ENCODE measurements at places on chromosomes 6 and 20.

- DNase-seq: peak; percentile 86
These were observed at the start of the genes PFDN6 and WDR46 for GRCh38 chr6:33288921-33289783. Gene PFDN6, plus strand, starts transcription at chr6:33289601. Its CDS starts 256 bp downstream, at chr6:33289857. Gene WDR46, minus strand, starts transcription at chr6:33289239. Its CDS starts 69 bp downstream, at chr6:33289170.

- DNase-seq: no peak
These were observed 377.1 kb downstream of the BTBD9 start for GRCh38 chr6:38262609-38263008.

DNA sequence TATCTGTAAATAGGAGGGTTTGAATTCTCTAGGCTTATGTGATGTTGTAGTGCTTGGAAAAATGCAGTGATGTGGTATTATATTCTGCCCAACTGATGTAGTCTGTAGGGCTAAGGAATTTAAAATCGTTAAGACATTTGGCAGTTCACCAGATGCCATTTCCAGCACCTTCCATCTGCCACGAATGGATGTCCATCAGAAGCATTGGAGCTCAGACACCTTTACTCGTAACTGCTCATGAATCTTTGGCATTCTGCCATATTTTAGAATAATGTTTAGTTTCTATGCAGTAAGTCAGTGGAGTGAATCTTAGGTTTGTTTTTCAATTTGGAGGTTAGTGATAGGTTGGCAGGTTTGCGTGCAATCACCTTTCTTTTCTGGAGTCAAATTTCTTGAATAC is 2.4 kb upstream of the SYTL3 start:
- no peak for DNase-seq

DNA sequence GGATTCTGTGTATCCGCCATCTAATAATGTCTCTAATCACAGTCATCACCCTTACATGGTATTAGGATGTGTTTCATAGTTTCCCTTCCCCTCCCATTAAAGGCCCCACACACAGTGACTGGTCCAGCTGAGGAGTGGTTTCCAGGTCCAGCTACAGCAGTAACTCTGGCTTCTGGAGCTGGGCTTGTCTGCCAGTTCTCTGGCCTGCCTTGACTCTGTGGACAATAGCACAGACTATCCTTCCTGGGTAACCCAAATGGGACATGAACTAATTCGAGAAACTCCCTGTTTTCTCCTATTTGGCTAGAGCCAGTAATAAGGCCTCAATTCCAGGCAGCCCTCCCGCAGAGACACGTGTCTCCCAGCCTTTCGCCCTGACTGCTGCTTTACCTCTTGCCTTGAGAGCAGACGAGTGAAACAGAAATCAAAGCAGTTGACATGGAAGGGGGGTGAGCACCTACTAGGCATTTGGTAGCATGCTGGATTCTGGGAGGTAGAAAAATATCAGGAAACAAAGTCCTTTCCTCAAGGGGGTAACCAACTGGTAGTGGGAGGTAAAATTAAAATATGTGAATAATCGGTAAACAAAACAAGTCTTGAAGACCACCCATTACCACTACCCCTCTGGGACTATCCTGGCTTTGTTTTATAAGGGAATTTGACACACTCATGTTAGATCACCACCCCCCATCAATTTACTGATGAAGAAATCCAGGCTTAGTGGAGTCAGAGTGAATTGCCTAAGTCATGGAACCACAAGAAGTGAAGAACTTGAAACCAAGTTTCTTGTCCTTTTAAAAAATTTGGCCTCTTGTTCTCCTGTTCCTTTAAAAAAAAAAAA is 1.2 kb downstream of the TRAF3IP2 start:
- DNase-seq: no peak

GRCh38 chr6:53309901-53310300 is 38.8 kb downstream of the ELOVL5 start:
- no peak for DNase-seq

DNA sequence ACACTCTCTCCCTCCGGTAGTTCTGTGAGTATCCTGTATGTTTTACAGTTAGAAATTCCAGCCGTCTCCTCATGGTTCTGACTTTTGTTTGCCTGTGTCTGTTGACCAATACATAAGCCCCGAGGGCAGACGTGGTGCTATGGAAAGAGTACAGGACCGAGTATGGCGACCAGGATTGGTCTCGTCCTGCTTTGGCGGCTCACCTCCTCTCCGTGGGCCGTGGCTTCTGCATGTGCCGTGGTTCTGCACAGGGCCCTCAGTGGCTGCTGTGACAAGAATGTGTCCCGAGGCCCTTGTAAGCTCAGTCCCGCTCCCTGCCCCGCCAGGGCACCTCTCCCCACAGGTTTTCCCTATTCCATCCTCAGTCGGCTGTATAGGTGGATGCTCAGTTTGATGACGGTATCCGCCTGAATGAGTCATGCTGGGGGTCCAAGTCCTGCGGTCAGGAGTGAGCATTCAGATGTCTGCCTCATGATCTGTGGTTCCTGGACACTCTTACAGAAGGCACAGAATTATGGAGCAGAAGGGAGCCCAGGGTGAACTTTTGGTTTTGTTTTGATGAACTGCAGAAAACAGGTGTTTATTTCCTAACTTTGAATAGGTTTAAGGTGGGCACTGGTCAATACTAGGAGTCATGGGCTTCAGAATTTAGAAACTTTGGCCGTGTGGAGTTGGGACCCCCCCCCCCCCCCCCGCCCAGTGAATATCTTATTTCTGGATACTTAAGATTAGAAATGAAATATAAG is 1.2 kb downstream of the ARFGAP1 start:
- no peak for DNase-seq

- DNase-seq: no peak
These were observed 64.4 kb upstream of the FUCA2 start for GRCh38 chr6:143575901-143576426.

DNA sequence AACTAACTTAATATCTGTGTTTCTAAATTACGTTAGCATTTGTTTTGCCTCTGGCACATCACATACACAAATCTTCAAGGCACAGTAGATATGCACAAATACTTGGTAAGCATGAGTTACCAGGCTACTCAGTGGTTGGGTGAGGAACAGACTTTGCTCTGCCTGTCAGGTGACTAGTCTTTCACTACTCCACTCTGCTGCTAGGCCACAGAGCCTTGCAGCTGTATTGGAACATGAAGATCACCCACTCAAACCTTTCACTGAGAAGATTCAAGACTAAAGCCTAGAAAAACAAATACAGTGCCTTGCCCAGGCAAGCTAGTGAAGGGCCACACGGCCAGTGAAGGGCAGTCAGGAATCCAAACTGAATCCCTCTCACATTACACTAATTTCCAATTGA is 47.0 kb downstream of the DTNBP1 start:
- DNase-seq: no peak

DNA sequence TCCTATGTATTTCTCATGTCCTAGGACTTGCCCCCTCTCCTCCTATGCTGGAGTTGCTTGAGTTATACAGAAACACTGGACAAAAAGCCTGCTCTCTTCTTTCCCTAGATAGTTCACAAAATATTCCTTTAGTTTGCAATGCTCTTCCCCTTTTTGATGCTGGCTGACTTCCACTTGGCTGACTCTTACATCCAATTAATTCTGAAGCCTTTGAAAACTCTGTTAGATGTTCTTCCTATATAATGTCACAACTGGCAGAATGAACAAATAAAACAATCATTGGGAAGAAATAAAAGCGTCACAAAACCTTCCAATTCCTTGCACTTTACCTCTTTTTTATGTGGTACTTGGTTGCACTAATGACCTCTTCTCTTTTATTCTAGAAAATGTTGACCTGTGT is 253.8 kb upstream of the CITED2 start:
- DNase-seq: no peak

- no peak for DNase-seq
These were observed 11.0 kb downstream of the ROS1 start for GRCh38 chr6:117414770-117415169.

DNA sequence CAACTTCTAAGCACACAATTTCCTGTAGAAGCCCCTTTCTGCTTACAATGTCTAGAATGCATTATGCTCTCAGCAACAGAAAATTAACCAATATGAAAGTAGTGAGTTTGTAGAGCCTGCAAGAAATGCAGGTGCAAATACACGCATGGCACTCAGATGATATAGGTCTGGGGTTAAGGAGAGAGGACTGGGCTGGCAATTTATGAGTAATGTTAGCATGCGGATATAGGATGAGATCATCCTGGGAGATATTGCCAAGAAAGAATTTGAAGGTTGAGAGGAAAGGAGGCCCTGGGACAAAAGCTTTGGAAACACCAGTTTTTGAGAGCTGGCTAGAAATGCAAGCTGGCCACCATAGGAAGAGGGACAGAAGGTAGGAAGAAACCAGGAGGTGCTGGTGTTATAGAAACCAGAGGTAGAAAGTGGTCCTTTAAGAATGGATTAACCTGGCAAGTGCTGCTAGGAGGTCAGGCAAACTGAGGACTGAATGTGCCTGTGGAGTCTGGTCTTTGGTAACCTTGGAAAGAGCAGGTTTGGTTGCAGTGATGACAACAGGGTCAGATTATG is 183.2 kb upstream of the MYLIP start:
- DNase-seq: no peak

GRCh38 chr20:58531657-58532056 is 16.5 kb upstream of the APCDD1L start:
- no peak for DNase-seq

- no peak for DNase-seq
These were observed 141.2 kb upstream of the HCRTR2 start for GRCh38 chr6:55033016-55033546.

- DNase-seq: no peak
These were observed 57.2 kb upstream of the HFE start for GRCh38 chr6:26029857-26030653.

GRCh38 chr6:91087908-91088307 is 501.0 kb upstream of the MAP3K7 start:
- no peak for DNase-seq

GRCh38 chr6:166179704-166180103 is 12.1 kb upstream of the TBXT start:
- no peak for DNase-seq

GRCh38 chr6:119350202-119350951 is 816 bp upstream of the MAN1A1 start:
- DNase-seq: no peak

- DNase-seq: no peak
These were observed 52.6 kb downstream of the TFAP2A start for GRCh38 chr6:10362300-10362699.

DNA sequence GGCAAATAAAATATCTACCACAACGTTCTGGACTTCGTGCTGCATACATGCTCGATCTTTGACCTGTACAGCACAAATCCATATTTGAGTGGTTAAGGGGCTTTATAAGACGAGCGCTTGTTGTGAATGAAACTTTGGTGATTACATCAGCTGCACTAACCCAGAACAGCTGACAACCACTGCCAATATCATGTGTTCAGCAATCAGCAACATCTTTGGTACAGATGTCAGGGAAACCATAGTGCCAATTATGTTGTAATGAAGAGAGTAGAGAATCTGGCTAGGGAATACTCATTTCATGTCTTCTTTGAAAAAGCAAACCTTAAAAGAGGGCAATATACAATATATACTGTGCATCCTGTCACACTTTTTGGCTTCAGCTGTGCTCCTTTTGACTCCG is 188.6 kb upstream of the NT5E start:
- DNase-seq: no peak

GRCh38 chr6:15361197-15361596 is 115.3 kb downstream of the JARID2 start:
- DNase-seq: no peak

- no peak for DNase-seq
These were observed 87.2 kb downstream of the PRDM1 start for GRCh38 chr6:106173124-106173879.

DNA sequence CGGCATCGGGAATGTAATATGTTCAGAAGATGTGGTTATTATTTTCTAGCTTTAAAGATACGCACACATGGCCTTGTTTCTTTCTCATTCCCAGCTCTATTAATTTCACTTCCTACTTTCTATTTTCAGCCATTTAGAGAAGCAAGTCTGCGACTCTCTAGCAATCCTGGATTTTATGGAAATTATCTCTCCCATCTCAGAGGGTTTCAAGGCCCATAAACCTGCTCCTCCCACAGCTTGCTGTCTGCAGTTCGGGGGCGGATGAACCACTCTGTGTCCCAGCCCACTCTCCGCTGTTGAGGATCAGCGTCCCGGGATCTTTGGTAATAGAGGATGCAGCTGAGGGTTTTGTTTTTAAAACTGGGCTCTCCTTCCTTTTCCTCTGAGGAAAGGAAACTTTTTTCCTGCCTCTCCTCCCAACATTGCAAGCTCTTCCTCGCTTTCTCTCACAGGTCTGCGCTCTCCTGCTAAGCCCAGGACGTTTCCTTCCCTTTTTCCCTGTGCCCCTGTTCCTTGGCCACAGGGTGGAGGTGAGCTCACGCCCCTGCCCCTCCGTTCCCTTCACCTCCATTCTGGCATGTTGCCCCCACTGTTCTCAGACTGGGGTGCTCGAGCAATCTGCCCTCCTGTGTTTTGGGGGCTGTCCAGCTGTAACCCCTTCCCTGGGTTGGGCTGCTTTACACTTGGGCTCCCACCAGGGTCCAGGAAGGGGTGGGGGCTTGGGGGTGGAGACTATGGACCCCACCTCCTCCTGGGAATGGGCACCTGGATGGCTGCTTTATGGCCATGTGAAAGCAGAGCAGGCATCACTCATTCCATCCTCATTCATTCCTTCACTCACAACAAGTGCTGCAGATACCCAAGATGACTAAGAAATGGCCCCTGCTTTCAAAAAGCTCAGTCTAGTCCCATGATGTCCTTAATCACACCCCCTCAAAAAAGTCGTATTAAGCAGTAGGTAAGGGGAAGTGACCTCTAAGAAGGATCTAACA is 54.9 kb downstream of the ZBTB9 start:
- no peak for DNase-seq

GRCh38 chr20:56989516-56989915 is 276.9 kb downstream of the BMP7 start:
- DNase-seq: no peak

GRCh38 chr6:119161438-119161837 is 83.0 kb upstream of the FAM184A start:
- DNase-seq: no peak

GRCh38 chr6:127013865-127014264 is 104.6 kb upstream of the RSPO3 start:
- DNase-seq: no peak

GRCh38 chr6:111686249-111686931 is 80.7 kb upstream of the TRAF3IP2 start:
- DNase-seq: peak; percentile 47

- no peak for DNase-seq
These were observed 250.9 kb upstream of the SULF2 start for GRCh38 chr20:48035961-48036731.

- no peak for DNase-seq
These were observed 32.7 kb downstream of the CEBPB start for GRCh38 chr20:50223039-50224005.

DNA sequence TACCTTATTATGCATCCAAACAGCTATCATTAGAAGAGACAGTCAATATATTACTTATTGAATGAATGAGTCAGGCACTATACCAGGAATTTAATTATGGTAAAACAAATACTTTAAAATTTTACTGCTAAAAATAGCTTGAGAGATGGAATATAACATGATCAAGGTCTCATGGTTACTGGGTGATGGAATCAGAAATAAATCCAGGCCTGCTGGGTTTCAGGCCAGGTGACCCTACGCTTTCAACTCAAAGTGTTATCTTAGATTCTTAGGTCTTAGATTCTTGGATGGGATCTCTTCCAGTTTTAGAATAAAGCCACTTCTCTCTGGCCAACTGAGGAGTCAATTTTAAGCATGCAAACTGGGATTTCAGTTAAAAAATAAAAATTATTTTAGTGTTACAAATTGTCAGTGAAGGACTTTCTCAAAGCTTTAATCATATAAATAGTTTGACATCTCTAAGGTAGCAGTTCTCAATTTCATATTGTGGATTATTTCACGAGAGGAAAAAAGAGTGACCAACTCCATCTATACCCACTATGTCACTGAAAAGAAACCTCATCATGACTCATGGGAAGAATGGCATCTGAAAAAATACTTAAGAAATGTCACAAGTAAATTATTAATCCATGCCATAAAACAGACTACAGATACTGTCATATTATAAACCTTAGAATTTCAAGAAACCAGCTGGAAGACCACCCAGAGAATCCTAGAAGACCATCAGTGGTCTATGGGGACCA is 283.4 kb upstream of the RUNX2 start:
- DNase-seq: no peak

All from dorsolateral prefrontal cortex (tissue), 122 donors.